ENCODE measurements at places on chromosomes 7 and 10.

GRCh38 chr7:44994877-44995554, 5.0 kb upstream of the CCM2 start:
- no peak for DNase-seq

DNA sequence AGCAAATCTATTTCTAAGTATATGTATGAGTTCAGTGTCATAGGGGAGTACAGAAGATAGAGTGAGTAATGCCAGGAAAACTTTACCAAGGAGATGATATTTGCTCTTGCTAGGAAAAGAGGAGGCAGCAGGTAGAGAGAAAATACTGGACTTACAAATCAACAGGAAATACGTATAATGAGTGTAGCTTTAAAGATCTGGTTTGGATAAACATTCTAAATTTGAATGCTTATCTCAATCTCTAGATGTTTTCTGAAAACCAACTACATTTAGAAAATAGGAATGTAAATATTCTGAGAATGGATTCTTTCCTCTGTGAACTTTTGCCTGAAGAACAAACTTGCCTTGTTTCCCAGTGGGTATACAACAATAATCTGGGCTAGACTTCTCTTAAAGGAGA, 46.9 kb upstream of the GNAI1 start:
- DNase-seq: no peak

- DNase-seq: peak; percentile 44
Measured at GRCh38 chr7:92813390-92814024, 22.9 kb downstream of the CDK6 start.

DNA sequence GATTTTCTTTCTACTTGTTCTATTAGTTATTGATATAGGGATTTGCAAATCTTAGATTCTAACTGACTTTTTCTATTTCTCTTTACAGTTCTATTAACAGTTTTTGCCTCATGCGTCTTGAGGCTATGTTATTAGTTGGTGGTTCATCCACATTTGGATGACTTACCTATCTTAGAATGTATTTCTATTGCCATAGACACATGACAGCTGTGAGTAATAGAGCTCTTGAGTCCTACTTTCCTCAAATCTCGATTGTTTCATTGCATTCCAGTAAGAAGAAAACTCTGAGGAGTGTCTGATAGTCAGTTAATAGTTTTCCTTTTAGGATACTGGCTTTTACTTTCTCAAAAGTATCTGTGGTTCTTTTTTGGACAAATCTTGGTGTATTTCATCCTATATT, 241.4 kb upstream of the ZNF32 start:
- peak; percentile 79 for DNase-seq

GRCh38 chr10:77744245-77744644, 106.6 kb upstream of the KCNMA1 start:
- peak; percentile 48 for DNase-seq

GRCh38 chr7:39217783-39218182, 240.1 kb downstream of the POU6F2 start:
- DNase-seq: no peak

DNA sequence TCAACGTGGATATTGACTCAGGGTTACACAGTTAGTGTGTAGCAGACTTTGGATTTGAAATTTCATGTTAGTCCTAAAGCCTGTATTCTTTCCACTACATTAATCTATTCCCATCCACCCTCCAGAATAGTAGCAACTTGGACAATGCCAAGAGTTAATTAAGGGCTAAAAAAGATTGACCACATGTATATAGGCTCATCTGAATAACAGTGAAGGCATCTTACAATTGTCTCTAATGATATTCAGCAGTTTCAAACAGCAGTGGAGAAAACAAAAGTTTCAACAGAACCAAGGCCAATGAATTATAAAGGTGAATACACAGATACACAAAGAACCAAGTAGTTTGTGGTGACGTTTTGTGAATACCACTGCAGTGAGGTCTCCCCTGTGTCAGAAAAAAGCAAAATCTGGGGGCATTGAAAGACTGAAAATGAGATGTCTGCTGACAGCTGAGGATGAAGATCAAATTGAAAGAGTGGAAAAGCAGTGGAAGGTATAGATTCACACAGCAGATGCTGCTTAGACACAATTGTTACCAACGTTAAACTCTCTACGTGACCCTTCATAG, 202.8 kb downstream of the SEMA3E start:
- no peak for DNase-seq

- peak; percentile 8 for DNase-seq
Measured at GRCh38 chr10:36462194-36462593, 663.2 kb upstream of the ANKRD30A start.

DNA sequence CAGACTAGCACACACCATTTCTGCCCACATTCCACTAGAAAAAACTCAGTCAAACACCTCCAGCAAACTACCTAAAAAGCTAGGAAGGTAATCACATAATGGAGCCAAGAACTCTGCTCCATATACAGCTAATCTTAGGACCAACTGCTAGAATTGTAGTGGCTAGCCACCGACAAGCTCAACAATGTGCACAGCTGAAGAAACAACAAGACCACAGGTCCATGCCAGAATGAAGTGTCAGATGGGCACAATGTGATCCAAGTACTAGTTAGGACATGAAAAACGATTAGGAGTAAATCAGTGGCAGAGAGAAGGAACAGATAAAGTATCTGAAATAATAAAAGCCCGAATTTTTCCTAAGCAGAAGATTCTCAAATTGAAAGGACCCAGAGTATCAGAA, 38.6 kb downstream of the TMEM106B start:
- no peak for DNase-seq

DNA sequence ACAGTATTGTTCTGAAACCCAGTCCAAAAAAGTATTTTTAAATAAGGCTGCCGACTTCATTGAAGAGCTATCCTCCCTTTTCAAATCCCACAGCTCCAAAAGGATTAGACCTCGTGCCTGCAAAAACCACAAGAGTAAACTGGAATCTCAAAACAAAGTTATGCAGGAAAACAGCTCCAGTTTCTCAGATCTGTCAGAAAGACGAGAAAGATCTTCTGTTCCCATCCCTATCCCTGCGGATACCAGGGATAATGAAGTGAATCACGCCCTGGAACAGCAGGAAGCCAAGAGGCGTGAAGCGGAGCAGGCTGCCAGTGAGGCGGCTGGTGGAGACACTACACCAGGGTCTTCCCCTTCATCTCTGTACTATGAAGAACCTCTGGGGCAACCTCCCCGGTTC, 12.6 kb downstream of the MYPN start:
- DNase-seq: no peak

DNA sequence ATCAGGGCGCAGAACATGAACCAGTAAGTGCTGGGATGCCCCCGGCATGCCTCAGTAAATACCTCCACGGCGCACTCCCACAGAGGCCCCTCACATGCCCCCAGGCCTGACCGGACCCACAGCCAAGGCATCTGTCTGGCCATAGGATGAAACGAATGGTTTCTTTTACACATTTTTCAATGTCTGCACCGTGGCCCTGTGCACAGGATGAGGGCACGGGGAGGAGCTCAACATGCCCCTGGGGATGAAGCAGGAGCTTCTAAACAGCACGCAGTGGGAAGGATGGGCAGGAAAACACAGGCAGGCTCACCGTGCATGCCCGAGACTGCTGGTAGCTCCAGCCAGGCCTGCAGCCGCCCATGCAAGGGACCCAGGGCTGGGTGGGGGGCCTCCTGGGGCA, 283.3 kb downstream of the TNS3 start:
- DNase-seq: no peak

DNA sequence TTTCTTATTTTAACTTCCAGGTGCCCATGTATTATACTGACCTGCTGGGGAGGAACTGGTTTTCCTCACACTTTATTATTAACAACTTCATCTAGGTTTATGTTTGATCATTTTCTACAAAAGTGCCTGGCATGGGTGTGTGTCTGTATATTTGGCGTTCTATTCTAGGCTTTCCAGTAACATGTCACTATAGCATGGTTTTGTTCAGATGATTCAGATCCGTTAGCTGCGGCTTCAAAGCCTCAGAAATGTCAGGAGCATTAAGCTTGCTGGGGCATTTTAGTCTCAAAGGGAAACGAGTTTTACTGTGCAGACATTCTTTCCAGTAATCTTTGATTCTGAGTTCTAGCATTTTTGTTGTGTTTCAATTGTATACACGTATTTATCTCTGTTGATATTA, 2.3 kb downstream of the INPP5A start:
- peak; percentile 73 for DNase-seq

DNA sequence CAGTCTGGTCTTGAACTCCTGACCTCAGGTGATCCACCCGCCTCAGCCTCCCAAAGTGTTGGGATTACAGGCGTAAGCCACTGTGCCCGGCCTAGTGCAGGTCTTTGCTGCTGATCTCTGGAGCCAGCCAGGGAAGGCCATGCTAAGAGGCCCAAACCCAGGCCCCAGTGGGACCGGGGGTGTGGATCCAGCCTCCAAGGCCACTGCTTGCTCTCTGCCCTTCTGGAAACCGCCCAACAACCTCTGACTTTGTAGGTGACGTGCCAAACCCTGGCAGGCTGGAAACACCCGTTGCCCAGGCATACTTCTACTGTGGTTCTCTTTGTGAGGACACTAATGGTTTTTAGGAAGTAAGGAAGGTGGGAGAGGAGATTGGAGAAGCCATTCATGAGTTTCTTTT, 83.5 kb upstream of the GNA12 start:
- DNase-seq: no peak

DNA sequence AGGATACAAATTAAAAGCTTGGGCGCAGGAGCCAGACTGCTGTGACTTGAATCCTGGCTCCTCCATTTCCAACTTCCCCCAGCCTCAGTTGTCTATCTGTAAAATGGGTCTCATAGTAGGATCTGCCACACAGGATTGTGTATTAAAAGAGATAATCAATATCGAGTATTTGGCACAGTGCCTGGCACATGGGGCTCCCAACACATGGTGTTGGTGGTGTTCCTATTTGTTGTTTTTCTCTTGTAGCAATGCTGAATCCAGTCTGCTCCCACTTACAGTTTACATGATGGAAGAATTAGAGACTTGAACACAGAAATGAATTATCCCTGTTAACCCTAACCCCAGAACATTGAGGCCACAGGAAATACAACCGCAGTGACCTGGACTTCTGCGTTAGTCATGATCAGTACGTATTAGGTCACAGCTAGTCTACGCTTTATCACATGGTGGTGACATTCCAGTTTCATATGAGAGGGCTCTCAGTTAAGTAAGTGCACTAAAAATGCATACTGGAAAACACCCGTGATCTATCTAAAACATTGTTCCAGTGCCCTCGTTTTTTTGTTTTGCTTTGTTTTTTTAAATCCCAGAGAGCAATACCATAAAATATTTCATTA, 169.5 kb upstream of the KLF14 start:
- DNase-seq: peak; percentile 94

- no peak for DNase-seq
Measured at GRCh38 chr10:101568054-101568745, 19.9 kb downstream of the POLL start.

DNA sequence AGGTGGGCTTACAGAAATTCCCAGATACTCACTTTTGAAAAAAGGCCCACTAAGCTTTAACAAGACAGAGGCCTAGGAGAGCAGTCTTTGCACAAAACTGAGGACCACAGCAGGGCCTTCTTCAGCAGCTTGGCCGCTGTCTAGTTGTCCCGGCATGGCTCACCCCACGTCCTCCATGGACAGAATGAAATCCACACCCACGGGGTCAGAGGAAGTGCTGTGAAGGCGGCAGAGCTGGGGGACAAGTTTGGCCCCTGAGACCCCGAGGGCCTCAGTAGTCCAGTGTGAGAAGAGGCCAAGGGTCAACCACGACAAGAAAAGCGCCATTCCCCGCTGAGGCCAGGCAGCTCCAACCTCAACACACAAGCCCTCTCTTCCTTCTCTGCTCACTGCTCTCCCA, 78.9 kb downstream of the ZRANB1 start:
- no peak for DNase-seq

DNA sequence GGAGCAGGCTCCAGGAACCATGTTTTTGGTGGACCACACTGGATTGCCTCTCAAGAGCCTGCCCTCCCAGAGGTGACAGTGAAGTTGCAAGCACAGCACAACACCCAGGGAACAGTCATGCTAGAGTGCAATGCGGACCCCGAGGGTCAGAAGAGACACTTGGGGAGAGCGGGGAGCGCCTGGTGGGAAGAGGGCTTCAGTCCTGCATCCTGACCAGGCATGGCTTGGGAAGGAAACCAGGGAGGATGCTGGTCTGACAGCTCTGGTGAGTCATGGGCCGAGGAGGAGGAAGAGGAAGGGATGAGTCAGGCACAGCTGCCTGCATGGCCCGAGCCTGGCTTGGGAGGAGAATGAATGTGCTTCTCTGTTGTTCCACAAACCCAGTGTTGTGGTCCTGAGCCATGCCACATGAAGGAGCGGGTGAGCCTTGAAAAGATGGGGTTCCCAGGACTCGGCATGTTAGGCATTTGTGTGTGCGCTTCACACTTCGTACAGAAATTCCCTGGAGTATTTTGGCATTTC, 29.5 kb upstream of the ANKRD2 start:
- DNase-seq: peak; percentile 97

DNA sequence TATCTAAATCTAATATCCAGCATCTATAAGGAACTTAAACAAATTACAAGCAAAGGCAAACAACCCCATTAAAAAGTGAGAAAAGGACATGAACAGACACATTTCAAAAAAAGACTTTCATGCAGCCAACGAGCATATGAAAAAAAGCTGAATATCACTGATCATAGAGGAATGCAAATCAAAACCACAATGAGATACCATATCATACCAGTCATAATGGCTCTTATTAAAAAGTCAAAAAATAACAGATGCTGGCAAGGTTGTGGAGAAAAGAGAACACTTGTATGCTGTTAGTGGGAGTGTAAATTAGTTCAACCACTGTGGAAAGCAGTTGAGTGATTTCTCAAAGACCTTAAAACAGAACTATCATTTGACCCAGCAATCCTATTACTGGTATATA, 334.4 kb upstream of the CACNA2D1 start:
- peak; percentile 63 for DNase-seq

DNA sequence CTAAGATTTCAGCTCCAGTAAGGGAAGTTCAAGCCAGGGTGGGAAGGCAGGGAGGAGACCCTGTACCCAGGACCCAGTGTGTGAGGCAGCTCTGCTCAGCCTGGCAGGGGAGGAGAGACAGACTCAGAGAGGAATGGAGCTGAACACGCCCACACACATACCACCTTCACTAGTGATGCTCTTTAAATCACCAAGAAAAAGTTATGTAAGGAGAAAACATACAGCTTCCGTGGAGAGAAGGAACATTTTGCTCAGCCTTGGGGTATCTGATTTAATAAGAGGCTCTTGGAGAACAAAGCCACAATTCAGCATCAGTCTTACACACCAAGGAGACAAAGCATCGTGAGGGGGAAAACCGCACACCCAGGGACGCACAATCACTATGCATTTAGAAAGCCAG, 62.9 kb downstream of the PRKAG2 start:
- DNase-seq: no peak

DNA sequence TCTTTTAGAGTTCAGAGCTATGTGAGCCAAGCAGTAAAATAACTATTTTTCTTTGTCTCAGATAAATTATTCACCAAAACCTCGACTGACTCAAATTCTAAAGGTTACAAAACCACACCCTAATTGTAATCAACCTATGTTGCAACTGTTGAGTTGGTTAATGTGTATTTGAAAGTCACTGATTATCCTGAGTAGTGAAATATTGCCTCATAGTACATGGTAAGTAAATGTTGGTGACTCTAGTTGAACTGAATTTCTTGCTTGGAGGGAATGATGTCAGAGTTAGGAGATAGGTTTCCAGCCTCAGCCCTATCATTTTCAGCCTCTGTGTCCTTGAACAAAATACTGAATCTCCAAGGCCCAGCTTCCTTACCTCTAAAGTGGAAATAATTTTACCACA, 3.0 kb upstream of the CYP2C18 start:
- DNase-seq: no peak
